ENCODE measurements at places on chromosomes 5 and 9.

DNA sequence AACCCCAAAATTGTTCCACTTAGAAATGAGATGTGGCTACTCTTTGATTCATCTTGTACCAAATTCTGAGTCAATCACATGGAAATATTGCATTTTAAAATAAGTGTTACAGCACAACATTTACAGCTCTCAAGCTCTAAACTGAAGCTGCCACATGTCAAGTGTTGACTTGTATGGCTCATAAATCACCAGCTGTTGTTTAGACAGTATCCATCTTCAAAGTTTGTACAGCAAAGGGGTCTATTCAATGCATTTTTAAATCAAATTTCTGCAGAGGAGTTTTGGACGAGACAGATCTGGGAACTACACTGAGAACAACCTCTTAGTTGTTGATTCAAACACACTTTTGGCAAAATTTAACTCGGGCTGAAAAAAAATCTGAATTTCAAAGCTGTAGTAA lies 31.4 kb downstream of the CHSY3 start:
- no peak for DNase-seq

- no peak for DNase-seq
These were observed 47.7 kb downstream of the FTMT start for GRCh38 chr5:121899346-121899745.

DNA sequence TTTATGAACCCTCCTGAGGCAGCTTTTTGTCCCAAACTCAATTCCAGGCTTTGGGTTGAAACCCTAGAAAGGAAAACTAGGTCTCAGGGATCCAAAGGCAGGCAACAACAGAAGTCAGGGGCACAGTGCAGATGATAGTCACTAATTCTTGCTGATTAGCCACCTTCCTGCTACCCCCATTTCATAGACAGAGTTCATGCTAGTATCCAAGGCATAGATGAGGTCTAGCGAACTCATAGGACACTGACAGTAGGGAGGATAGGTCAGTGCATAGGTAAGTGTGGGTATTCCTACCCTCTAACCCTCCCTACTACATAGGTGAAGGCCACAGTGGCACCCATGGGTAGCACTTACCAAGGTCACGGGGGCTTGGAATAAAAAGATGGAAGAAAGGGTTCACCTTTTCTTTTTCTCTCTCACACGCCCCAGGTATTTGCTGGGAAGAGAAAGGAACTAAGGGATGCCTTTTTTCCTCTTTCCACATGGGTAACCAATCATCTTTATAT lies 86.2 kb downstream of the SLC25A46 start:
- DNase-seq: no peak

- DNase-seq: no peak
These were observed 177.2 kb downstream of the TMEM38B start for GRCh38 chr9:105871540-105871939.

DNA sequence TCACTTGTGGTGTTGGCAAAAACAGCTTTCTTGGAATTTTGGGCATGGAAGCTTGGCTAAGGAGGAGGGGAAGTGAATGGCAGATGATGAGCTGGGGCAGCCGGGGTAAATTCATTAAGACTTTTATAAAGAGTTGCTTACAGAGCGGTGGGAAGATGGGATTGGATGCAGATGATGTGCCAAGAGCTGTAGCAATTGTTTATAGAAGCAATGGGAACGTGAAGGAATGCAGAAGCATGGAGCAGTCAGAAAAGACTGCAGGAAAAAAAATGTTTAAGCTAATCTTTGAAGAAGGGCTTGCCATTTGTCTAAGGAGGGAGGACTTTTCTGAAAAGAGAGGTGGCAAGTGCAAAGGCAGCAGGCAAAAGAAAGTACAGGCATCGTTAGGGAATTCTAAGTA lies 86.6 kb upstream of the SHISAL2B start:
- DNase-seq: no peak

- DNase-seq: no peak
These were observed 2.4 kb upstream of the DMRT2 start for GRCh38 chr9:1047591-1048230.

DNA sequence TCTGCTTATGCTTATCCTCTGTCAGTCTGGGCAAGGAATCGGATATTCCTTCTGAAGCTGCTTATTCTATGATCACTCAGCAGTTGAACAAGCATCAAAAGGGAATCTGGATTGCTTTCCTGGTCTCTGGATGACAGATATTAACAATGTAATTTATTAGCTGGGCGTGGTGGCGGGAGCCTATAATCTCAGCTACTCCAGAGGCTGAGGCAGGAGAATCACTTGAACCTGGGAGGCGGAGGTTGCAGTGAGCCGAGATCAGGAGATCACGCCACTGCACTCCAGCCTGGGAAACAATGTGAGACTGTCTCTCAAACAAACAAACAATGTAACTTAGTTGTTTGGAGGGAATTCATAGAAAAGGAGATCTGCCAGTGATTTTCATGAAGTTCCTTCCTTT lies 45.4 kb downstream of the DMRT1 start:
- no peak for DNase-seq

- DNase-seq: no peak
These were observed 34.3 kb downstream of the EPB41L4B start for GRCh38 chr9:109286571-109286977.

DNA sequence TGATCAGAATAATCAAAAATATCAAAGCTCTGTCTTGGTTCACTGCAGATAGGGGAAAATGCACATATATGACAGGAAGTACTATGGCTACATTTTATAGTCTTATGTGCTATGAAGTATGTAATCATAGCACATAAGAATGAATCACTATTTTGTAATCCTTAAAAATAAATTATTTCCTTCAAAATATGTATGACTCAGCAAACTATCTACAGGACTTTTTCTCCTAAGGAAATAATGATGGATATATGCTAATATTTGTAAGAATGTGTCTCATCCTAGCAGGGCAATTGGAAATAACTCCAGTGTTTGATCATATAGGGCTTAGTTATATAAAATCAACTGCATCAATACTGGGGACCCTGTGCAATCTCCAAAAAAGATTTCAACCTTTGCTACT lies 85.1 kb downstream of the SLC24A2 start:
- DNase-seq: no peak

DNA sequence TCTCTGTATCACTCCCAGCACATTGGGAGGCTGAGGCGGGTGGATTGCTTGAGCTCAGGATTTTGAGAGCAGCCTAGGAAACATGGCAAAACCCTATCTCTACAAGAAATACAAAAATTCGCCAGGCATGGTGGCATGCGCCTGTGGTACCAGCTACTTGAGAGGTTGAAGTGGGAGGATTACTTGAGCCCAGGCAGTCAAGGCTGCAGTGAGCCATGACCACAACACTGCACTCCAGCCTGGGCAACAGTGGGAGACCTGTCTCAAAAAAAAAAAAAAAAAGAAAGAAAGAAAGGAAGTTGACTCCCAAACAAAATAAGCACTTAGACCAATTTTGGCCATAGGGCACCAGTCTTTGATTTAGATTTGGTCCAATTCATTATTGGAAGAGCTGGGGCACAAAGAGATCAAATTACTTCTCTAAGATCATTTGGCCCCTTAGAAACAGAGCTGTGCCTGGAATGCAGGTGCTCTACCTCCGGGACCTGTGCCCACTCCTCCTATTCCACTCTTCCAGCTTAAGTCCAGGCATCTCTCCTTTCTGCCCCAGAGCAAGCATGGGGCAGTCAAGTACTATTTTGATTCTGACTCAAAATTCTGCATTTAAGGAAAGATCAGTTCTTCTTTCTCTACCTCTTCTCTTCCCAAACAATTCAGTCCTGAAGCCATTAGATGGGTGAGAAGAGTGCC lies 59.0 kb downstream of the ALDH7A1 start:
- no peak for DNase-seq

DNA sequence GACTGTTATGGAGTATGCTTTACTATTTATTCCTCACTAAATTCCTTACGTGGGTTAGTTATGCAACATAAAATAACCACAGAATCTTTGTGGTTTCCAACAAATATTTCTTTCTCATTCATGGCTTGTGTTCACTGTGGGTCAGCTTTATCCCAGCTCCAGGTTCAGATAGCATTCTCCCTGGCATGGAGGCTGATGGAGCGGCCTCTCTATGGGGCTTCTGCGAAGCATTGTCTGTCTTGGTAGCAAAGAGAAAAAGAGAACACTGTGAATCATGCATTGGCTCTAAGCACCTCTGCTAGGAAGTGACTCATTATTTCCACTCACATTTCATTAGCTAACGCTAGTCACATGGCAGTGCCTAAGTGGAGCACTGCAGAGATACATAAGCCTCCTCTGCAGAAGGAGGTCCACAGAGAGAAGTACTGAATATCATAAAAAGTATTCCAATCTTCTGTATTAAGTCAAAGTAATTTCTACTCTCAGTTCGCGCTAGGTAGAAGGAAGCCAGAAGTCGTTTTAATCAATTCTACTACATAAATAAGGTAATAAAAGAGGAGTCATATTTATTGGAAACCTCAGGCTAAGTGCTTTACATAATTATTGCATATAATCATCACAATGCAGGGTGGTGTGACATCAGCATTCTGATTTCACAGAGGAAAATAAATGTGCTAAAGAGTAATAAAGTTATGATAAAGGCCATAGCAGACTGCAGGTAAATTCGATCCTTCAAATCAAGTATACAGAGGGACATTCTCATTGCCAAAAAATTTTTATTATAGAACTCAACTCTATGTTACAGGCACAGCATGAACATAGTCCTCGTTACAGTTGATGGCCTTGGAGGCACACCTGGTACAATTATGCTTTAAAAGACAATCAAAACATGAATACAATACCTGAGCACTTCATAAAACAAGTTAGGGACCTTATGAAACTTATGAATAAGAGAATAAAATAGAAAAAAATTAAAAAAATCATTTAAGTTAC lies 531.1 kb downstream of the CETN3 start:
- DNase-seq: no peak

- DNase-seq: no peak
These were observed 231.4 kb downstream of the GLIS3 start for GRCh38 chr9:4068449-4068848.

GRCh38 chr5:107680099-107680498 lies 9.4 kb upstream of the EFNA5 start:
- no peak for DNase-seq

DNA sequence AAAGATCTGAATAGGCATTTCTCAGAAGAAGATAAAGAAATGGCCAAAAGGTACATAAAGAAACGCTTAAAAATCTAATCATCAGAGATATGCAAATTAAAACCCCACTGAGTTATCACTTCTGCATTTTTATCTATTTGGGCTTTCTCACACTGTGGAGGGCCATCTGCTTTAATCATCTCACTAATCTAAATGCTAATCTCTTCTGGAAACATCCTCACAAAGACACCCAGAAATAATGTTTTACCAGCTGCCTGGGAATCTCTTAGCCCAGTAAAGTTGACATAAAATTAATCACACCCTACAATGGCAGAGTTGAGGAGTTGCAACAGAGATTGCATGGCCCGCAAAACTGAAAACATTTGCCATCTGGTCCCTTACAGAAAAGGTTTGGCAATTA lies 407.9 kb upstream of the CYLC2 start:
- DNase-seq: no peak

DNA sequence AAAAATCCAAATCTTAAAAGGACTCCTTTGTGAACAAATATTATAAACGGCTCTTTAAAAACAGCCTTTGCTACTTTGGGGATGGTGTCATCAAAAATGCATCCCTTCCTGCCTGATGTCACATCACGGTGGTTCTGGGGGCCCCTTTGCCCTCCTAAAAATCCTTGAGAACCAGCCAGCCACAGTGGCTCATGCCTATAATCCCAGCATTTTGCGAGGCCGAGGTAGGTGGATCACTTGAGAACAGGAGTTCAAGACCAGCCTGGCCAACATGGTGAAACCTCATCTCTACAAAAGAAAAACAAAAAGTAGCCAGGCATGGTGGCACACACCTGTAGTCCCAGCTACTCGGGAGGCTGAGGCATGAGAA lies 43.9 kb downstream of the FNBP1 start:
- no peak for DNase-seq
